CD4-positive, alpha-beta memory T cell (primary cell): ENCODE measurements at places on chromosomes 3 and 15.

GRCh38 chr3:67516496-67516895, 137.9 kb downstream of the SUCLG2 start:
- no peak for DNase-seq

GRCh38 chr3:24151594-24151993, 206.5 kb downstream of the NR1D2 start:
- no peak for DNase-seq

- DNase-seq = no peak
Measured at GRCh38 chr15:63491116-63491827, 13.1 kb upstream of the USP3 start.

DNA sequence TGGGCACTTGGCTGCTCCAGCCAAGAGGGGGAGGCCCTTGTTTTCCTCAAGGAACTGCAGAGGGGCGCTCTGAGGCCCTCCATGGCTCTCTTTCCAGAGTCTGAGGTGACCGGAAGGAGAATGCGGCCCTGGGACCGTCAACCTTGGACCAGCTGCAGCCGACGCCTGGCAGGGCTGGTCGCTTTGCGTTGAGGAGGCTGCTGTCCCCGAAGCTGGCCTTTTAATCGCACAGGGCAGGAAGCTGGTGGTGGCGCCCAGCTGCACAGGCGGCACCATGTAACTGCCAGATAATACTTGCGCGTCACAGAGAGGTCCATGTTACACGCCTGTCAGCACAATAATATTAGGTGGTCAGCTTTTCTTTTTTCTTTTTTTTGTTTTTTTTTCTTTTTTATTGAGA, 875 bp upstream of the HLTF start:
- DNase-seq = no peak

DNA sequence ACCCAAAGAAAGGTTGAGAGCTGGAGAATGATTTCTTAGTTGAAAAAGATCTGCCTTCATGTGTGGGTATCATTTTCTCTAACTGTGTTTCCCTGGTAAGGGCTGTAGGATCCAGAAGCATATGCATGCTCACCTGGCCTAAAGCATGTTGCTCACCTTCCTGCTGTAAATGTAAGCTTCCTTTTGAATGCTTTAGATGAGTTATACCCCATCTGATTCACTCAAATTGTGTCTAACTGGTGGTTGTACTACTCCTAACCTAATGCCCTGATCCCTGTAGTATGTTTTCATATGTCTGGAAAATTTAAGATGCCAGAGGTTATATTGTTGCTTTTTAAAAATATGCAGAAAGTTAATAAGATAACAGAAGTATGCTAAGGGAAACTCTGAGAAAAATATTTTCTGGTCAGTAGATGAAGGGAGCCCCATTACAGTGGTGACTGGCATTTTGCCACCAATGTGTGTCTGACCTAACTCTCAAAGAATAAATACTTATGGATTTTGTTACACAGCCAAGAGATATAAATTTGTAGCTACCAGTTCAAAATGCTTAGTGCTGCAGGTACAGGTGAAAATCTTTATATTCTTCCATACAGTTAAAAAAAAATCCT, 7.7 kb downstream of the FILIP1L start:
- no peak for DNase-seq

DNA sequence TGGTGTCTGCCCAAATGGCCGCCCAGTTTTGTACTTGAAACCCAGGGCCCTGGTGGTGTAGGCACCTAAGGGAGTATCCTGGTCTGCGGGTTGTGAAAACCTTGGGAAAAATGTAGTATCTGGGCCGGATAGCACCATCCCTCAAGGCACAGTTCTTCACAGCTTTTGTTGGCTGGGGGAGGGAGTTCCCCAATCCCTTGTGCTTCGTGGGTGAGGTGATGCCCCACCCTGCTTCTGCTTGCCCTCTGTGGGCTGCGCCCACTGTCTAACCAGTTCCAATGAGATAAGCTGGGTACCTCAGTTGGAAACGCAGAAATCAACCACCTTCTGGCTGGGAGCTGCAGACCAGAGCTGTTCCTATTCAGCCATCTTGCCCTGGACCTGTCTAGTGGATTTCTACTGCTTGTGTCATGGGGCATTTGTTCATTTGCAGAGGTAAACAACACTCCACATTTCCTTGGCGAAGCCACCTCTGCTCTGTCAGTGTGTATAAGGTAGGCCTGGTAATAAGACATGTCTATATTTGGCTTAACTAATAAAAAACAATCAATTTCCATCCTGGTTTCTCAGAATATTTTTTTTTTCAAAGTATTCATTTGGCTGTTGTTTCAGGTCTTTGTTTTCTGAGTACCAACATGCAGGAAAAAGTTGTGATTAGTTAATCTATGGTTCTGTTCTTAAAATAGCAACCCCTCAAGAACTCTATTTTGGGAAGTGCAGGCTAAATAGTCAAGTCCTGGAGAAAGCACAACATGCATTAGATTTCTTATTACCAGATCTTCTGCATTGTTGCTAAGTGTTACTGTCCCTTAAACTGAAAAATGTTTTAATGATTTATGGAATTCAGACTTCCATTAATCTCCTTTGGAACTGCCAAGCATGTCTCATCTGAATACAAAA, 304.3 kb downstream of the ZIC1 start:
- DNase-seq = no peak

GRCh38 chr3:58038675-58039292, 30.6 kb downstream of the FLNB start:
- DNase-seq = no peak

DNA sequence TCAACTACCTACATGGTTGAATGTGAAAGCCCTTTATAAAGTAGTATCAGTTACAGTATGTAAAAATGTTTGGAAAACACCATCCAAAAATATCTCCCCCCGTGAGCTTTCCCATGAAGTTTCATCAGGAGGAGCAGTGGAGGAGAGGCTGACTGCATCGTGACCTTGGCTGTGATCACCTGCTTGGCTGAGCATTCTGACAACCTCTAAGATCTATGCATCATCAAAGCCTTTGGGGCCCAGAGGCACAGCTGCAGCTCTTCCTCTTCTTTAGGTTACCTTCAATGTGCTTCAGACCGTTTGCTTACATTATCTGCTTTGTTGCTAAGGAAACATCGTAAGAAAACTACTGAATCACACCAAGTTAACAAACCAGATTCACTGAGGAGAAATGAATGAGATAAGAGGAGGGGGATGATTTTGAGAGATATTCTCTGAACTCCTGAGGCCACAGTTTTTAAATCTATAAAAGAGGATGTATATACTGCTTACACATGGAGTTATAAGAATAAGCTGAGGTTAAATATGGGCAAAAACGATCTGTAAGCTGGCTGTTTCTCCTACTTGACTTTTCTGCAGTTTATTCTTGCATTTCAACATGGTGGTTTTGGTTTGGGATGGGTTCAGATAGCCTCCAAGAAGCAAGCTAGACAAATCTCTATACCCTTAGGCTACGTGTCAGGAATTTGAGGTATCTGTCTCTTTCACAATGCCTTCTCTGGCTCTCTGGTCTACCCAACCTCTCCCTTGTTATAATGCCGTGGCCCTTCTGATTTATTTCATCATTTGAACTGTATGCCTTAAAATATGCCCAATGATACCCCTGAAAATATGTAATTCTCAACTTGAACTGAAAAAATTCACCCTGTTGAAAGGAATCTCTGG, 4.0 kb downstream of the GCSAM start:
- peak; percentile 84 for DNase-seq

DNA sequence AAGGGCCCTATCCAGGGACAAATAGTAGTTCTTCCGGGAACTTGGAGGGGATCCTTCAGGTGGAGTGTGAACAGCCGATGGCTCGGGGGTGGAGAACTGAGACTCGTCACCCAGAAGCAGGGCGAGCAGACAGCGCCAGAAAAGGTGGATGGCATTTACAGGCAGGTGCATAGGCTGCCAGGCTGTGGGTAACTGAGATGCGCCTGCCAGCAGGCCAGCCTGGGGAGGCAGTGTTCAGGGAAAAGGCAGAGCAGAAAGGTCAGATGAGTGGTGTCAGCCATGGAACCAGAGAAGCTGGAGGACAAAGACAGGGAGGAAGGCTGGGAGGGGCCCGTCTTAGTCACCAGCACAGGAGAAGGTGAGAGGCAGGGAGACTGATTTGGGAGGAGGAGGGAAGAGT, 53.0 kb upstream of the SEC22A start:
- no peak for DNase-seq

GRCh38 chr3:131843174-131843573, 191.6 kb downstream of the CPNE4 start:
- DNase-seq = no peak

GRCh38 chr15:47367726-47368390, 349.4 kb upstream of the SEMA6D start:
- DNase-seq = no peak

- DNase-seq = no peak
Measured at GRCh38 chr15:45648521-45649200, 13.8 kb downstream of the SQOR start.

GRCh38 chr15:80447077-80447476, 42.9 kb downstream of the ARNT2 start:
- DNase-seq = no peak

DNA sequence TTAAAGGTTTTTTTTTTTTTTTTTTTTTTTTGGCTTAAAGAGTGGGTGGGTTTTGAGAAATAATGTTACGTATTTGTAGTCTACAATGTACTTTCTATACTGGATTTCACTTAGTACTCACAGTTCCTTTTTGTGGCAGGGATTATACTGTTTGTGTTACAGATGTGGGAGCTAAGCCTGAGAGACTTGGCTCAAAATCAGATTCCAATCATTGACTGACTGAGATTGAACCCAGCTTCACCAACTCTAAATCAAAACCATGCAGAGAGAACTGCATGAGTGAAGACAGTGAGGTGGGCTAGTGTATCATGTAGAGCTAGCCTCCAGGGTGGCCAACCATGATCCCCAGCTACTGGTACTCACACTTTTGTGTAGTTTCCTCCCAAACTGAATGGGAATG, 68.0 kb downstream of the TMEM108 start:
- DNase-seq = no peak

- no peak for DNase-seq
Measured at GRCh38 chr3:196989721-196990262, 21.2 kb upstream of the PIGZ start.

- DNase-seq = no peak
Measured at GRCh38 chr3:183449391-183449790, 21.0 kb upstream of the MCF2L2 start.

GRCh38 chr3:190481779-190482178, 32.1 kb upstream of the TMEM207 start:
- DNase-seq = no peak

DNA sequence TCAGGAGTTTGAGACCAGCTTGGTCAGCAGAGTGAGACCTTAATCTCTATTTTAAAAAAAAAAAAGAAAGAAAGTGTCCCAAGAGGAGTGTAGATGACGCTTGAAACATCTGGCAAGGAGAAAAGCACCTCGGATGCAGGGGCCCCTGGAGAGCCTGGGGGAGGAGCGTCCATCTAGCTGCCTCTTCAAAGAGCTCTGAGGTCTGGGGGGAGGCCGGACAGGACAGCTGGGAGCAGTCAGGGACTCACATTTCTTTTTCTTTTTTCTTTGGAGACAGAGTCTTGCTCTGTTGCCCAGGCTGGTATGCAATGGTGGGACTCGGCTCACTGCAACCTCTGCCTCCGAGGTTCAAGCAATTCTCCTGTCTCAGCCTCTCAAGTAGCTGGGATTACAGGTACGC, 3.3 kb upstream of the IDH2 start:
- DNase-seq = no peak

GRCh38 chr3:95237783-95238182, 1174.9 kb downstream of the NSUN3 start:
- no peak for DNase-seq

DNA sequence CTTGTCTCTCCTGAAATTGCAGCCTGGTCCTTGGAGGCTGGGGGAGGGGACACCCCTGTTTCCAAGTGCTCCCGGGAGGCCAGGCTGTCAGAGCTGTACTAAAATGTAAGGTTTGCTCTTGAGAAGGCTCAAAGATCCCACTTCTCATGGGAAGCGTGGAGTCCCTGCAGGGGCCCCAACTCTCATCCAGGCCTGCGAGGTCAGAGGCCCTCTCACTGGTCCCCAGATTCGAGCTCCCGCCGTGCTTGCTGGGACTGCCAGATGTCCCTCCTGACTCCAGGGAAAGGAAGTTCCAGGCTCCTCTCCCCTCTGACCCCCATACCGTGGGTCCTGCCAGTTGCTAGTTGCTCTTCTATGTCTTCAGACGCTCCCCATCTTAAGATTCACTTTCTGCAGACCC, 14.5 kb upstream of the ANPEP start:
- DNase-seq = no peak
